ENCODE measurements at places on chromosomes 1 and 21. TPM values are rescaled to one million over a fixed set of nuclear protein-coding genes. Genes with fewer than 3 reads are reported as not detected.

- DNase-seq, result no peak
Observed at GRCh38 chr1:55124470-55124869, 85.1 kb downstream of the PCSK9 start.

GRCh38 chr1:18575620-18576019, 55.0 kb upstream of the PAX7 start:
- DNase-seq, result peak; percentile 69

DNA sequence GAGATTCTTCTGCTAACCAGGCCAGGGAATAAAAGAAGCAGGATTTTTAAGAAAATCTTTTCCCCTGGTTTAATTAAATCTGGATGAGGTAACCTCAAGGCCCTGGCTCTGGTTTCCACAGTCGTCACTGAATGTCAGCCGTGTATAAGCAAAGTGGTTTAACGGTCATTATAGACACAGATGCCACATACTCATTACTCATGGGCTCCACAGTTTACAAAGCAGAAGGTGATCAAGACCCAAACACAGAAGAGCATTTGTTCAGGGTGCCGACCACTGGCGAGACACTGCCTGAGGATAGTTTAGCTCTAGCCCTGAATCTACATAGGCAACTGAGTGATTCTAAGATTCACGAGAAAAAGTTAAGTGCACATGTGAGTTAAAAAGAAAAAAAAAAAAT, 27.8 kb upstream of the RAP1GAP start:
- DNase-seq, result no peak

GRCh38 chr1:29853716-29854330, 617.5 kb downstream of the PTPRU start:
- DNase-seq, result no peak

Gene HSD3B2
- total RNA-seq, result not detected

- peak; percentile 25 for DNase-seq
Observed at GRCh38 chr1:36691374-36691773, 208.7 kb upstream of the CSF3R start.

Gene LRRC39
- total RNA-seq, result 0.05 TPM

GRCh38 chr1:67348586-67349252, 41.0 kb downstream of the IL12RB2 start:
- no peak for DNase-seq

DNA sequence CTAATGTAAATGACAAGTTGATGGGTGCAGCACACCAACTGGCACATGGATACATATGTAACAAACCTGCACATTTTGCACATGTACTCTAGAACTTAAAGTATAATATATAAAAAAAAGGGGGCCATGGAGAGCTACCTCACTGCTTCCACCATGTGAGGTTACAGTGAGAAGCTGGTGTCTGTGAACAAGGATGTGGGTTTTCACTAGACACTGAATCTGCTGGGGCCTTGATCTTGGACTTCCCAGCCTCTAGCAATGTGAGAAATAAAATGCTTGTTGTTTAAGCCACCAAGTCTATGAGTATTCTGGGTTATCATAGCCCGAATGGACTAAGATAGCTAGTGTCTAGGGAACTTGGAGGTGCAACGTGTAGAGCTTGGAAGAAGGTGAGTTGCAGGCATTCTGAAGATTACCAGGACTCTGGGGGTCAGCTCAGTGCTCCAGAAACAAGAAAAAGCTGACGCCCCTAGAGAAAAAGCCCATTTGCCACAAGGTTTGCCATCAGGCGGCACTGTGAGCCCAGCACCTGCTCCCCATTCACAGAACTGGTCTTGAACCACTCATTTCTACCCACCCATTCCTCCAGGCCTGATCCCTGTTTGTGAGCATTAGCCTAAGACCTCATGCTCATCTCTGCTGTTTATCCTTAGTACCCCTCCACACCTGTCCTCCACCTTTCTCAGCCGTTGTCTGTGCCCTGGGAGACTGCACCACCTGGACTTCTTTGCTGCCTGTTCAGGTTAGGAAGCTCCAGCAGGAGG, 15.1 kb upstream of the FYB2 start:
- DNase-seq, result no peak

GRCh38 chr1:94832931-94833585, 12.9 kb downstream of the SLC44A3 start:
- no peak for DNase-seq

GRCh38 chr21:29299916-29300806, 1.4 kb downstream of the BACH1 start:
- peak; percentile 68 for DNase-seq

DNA sequence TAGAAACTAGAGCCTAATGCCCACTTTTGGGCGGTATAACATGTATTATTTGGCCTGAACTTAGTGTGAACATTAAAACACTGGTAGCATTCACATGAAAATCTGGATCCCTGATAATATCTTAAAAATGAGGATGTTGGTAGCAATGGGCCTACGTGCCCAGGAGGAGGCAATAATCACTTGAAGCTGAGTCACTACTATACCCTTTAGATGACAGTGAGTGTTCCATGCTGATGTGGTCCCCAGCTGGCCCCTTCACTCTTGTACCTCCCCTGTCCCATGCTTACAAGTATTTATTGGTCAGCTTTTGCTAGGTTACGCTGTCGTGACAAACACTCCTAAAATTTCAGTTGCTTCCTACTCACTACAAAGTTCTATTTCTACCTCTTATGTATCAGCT, 23.0 kb upstream of the POU2F1 start:
- no peak for DNase-seq

- peak; percentile 57 for DNase-seq
Observed at GRCh38 chr1:150836129-150836773, 28.2 kb upstream of the CTSK start.

- DNase-seq, result peak; percentile 90
Observed at GRCh38 chr1:18875107-18875795, 15.8 kb upstream of the TAS1R2 start.

DNA sequence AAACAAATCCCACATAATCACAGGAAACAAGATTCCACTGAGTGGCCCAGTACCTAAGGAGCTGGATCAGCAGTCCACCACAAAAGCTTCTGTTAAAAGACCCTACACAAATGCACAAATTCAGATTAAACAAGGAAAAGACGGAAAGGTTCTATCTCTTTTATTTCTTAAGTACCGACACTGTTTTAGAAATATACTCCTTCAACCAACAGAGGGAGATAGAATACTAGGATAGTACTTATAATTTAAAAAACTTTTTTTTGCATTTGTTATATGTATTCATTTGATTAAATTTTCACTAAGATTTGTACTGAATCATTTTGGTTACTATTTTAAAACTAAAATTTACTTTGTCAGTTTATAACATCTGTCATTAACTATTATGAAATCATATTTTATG, 12.5 kb downstream of the CDC7 start:
- DNase-seq, result no peak

Gene AMY1B
- total RNA-seq, result not detected

Gene RGS1
- total RNA-seq, result not detected

- DNase-seq, result no peak
Observed at GRCh38 chr1:62523860-62524259, 73.5 kb upstream of the ANGPTL3 start.

Gene CTSS
- total RNA-seq, result 5.8 TPM

DNA sequence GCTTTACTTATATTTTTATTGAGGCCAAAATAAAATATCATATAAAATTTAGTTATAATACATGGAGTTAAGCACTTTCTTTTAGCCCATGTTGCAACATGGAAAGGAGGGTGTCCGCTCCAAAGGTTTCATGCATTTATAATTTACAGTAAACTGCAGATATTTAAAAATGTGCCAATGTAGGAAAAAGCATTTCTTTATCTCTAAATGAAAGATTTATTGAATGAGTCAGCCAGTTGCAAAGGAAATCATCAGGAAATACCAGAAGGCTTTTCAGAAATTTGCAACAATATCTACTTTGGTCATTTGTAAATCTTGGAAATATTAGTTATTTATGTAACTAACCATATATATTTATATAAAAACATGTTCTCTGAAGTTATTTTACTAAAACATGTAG, 12.1 kb downstream of the ATP6V1G3 start:
- peak; percentile 26 for DNase-seq

DNA sequence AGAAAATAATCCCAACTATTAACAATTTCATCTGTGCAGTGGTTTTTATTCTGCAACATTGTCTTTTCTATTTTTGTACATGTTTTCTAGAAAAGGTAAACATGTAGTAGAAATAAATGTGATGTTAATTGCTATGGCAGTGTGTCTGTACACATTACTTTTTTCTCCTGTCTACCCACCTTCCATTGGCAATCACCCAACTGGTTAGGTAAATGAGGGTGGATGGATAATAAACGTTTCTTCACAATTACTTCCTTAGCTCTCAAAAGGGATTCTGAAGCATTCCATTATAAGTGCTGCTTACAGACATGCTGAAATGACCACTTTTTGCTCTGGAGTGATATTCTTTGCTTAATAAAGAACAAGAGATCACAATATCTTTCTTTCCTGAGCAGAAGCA, 61.4 kb downstream of the MAGI3 start:
- peak; percentile 70 for DNase-seq

DNA sequence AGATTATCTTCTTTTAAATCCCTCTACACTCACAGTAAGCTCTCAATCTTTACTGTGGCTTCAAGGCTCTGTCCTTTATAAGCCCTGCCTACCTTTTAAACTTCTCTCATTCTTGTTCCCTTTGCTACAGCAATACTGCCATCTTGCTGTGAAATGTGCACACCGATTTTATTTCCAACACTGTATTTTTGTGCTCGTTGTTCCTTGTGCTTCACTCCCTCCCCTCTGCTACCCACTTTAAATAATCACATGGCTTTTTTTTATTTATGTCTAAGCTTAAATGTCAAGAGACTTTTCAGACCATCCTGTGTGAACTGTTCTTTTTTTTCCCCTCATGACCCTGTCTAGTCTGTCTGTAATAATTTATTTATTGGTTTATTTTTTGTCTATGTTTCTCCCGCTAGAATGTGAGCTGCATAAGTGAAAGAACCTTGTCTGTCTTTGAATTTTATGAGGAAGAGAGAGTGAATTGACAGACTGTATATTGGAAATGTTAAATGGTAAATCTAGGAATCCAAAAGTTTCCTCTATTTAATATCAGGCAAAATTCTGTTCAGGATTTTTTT, 45.7 kb downstream of the ABCD3 start:
- DNase-seq, result peak; percentile 75

DNA sequence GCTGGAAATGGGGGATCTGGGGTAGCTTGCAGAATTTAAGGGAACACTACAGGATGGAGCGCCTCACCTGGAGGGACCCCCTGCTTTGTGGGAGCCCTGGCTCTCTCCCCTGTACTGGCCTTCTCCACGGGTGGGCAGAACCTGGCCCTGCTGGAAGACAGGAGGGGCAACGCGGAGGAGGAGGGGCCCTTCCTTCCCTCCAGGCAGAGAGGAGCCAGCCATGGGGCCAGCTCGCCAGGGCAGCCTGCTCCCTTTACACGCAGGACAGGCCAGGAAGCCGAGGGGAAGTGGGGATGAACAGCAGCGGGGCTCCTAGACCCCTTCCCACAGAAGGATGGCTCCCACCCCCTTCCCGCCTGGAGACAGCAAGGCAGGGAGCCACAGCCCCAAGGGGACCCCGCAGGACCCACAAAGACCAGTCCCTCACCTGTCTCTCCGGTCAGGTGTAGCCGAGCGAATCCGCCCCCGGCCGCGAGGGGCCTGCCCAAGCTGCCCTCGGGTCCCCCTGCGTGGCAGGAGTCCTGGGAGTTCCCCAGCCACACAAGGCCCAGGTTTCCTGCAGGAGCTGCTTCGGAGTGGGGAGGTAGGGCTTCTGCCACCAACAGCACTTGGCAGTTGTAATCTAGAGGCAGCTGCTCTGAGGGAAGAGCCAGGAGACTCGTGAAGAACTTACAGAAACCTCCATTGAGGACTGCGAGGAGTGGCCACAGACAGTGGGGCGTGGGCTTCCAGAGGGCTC, 1.6 kb upstream of the SLC19A1 start:
- DNase-seq, result no peak

DNA sequence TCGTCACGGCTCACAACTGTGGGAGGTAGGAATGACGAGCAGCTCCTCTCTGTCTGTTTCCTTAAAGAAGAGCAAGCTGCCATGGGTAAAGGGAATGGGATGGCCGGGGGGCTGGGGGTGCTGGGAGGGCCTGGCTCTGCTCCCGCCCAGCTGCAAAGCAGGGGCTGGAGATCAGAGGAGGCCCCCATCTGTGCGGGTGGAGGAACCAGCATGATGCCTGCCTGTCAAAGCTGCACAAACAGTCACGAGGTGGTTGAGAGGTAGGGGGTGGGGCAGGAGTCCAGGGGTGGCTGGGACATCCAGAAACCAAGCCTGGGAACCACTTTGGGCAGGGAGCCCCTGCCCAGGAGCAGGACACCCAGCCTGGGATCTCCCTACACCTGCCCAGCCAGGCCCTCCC, 12.6 kb downstream of the SLC41A1 start:
- peak; percentile 1 for DNase-seq

- DNase-seq, result no peak
Observed at GRCh38 chr1:233620065-233620464, 6.2 kb downstream of the KCNK1 start.
